ELF-1 (cell line): ENCODE measurements at places on chromosomes 12 and 14.

DNA sequence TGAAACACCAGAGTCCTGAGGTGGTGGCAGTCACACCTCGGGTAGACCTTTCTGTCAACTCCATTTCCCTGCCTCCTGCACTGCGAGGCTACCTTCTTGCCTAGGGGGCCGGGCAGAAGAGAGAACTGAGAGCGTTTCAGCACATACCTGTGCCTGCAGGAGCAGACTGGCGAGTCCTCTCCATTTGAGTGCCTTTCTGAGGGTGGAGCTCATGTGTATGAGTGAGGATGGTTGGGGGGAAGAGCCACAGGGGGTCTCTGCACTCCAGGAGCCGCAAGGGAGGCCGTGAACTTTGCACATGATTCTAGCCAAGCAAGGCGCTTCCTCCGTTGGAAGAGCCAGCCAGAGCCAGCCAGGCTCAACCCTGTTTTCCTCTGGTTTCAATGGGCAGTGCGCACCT lies 31.0 kb upstream of the CCND2 start:
- DNase-seq = peak; percentile 17

DNA sequence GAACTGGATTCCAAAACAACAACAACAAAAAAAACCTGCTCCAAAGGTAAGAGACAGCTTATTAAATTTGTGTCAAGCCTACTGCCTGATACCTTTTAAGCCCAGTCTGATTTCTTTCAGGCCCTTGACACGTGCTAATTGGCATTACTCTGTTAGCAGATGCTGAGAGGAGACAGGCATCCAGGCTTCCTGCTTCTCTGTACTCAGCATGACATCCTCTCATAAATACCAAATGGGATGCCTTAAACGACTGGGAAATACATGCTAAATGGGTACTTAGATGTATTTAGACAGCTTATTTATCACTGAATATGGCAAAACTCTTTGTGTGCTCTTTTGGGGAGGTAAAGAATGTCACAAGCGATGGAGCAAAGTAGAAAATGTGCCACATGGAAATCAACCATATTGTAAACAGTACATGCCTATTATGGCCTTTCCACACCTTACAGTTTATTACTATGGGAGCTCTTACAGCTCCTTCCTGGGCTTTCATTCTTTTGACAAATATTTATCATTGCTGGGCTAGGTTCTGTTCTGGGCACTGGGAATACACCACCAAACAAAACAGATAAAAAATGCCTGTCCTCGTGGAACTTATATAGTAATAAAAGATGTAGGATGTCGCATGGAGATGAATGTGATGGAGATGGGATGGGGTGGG lies 11.5 kb upstream of the PCED1B start:
- no peak for DNase-seq

- DNase-seq = no peak
Observed at GRCh38 chr12:24600996-24601395, 347.9 kb downstream of the BCAT1 start.

DNA sequence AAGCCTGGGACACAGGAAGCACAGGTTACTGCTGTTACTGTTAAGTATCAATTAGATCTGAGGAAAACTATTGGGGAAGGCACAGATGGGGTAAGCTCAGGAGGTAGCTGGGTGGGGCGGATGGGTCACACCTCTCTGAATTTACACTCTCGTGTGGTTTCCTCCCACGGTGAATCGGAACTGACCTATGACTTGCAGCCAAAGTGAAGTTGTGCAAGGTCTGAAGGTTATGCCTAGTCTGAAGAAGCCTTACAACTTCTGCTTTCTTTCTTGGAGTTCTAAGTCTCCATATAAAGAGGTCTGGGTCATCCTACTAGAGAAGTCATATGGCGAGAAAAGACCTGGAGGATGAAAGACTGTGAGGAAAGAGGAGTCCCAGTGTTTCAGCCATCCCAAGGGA lies 25.6 kb upstream of the GPATCH2L start:
- no peak for DNase-seq

DNA sequence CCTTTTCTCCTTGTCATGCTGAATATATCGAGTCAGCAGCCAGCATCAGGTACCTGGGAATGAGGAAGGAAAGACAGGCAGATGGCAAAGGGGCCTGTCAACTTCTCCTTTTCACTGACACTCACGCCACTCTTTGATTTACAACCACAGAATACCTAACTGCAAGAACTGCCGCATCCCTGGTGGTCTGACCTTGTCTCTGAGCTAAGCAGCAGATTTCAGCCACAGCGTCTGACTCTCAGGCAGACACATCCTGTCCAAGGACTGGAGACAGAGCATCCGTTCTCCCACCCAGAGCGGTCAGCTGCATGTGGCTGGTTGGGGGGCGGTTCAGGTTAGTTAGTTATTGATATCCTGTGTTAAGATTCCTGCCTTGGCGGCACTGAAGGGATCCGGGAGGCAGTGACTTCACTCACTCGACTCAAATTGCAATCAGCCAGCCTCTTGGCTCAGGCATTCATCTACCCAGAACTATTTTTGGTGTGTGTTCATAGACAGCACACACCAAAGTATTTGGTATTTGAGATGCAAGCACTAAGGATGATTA lies 11.2 kb upstream of the MAP1LC3B2 start:
- DNase-seq = no peak

- DNase-seq = no peak
Observed at GRCh38 chr12:109020146-109020795, 597 bp downstream of the SVOP start.

- peak; percentile 91 for DNase-seq
Observed at GRCh38 chr12:8687846-8688601, 9.8 kb upstream of the RIMKLB start.

DNA sequence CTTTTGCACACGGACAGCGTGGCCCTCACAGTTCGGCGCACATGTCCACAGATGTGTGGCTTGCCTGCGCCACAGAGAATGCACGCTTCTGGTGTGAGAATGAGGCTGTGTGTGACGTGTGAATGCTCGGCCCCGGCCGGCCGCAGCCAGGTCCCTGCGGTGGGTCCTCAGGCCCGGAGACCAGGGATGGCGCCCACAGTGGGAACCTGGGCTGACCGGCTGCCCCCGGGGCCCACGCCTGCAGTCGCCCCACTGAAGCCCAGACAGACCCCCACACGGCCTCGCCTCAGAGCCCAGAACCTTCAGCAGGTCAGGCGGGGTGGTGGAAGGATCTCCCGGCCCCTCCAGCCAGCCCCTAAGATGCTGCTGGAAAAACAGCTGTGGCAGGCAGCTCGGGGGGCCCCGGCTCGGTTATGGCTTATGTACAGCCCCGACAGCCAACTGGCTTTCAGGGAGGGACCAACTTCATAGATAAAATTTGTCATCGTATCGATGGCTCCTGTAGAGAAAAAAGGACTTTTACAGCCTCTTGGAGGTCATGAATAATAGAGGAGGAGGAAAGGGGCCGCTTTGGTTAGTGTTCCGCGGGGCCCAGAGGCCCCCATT lies 4.5 kb upstream of the C14orf180 start:
- no peak for DNase-seq

GRCh38 chr12:5213990-5214389 lies 170.3 kb downstream of the KCNA5 start:
- DNase-seq = no peak

GRCh38 chr12:57603815-57604453 lies 690 bp upstream of the DTX3 start:
- peak; percentile 88 for DNase-seq

DNA sequence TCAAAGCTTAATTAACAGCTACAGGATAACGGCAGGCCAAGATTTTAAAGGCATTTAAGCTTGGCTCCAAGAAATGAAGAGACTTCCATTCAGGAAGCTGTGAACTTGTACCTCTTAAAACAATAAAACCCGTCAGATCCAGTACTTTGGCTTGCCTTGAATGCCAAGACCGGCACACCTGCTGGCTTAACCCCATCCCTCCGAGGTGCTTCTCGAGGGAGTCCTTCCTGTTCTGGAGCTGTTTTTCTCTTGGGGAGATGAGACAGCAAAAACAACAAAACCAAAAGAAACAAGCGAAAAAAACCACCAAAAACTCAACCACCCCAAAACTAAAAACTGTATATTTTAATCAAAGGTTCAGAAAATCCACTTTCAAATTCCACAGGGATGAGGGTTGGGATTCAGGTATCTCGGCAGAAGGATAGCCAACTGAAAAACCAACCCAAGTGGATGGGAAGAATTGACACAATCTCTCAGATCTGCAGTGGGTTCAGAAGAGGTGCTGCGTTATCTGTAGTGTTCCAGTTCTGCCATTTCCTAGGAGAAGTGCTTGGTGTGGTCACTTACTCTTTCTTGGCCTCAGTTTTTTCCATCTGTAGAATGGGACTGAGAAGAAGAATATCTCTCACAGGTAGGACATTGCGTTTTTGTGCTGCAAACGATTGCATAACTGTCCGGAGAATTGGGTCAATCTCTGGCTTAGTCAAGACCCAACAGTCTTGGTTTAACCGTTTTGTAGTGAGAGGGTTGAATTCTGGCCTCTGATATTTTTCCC lies 420.1 kb downstream of the VRK1 start:
- DNase-seq = no peak

- DNase-seq = no peak
Observed at GRCh38 chr14:60622210-60622916, 26.9 kb downstream of the SIX1 start.

DNA sequence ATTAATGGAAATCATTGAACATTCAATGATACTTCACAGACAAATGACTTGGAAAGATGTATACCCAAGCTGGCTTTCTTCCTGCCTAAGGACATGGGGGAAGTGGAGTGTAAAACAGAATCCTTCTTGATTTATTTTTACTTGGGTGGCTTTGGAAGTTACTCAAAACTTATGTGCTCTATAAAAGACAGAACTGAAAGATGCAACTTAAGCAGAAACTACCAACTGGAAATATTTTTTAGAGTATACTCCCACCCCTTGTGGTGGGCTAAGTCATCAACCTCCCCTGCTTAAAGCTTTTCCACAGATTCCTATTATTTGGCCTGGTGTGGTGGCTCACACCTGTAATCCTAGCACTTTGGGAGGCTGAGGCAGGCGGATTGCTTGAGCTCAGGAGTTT lies 126.0 kb upstream of the ATP2B1 start:
- DNase-seq = no peak

DNA sequence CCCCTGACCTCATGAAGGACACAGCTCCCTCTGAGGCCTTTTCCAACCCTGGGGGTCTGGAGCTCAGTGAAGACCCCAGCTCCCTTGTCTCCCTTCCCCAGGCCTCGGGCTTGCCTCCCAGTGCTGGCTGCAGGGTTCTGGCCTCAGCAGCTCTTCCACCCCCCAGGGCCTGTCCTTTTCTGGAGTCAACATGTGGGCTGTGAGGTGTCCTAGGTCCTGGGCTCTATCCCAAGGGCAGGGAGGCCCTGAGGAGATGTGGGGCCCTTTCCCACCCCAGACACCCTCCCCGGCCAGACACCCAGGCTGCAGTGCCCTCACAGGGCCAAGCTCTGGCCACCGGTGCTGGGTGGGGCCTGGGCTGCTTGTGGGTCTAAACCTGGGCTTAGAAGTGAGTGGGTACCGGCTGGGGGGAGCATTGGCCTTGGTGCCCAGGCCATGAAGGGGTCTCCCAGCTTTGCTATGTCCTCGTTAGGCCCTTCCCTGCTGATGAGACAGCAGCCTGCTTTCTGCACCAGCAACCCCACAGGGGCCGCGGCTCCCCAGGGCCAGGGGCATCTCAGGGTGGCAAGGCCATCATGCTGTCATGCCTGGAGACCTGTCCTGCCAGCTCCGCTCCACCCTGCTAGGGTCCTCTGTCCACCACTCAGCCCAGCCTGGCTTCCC lies 2.7 kb upstream of the CRIP2 start:
- no peak for DNase-seq

DNA sequence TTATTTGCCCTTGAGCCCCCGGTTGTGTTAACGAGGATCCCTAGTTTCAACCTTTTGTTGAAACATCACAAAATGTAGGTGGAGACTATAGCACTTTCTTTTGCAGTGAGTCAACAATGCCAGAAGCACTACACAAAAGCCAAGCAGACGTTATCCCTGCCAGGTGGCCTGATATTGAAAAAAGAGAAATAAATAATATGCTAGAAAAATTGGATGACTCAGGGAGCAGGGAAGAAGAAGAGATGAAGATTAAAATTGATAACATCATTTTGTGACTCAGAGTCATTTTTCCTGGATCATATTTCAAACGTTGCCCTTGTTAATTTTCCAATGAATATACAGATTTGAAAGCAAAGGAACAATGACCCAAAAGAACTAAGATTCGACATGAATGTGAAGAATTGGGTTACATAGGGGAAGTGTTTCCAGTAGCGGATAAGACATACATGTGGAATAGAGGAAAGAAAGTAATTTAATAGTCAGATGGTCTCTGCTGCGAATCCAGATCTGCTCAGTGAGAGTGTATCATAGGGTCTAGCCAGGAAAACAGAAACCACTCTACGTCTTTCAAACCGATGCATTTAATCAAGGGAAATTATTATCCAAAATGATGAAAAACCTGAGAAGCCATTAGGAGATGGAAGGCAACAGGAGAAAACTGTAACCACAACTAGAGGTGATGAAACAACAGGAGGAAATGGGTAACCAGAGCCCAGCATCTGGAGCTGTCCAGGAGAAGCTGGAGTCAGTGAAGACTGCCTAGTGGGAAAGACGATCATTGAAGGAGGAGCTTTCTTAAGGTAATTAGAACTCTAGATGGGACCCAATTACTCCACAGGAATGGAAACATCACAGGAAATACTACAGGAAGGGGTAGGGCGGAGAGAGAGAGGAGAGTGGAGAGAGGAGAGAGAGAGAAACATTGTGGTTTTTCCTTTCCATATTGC lies 57.9 kb downstream of the RERG start:
- no peak for DNase-seq
